ENCODE measurements at places on chromosomes 3 and 15. TPM values are rescaled to one million over a fixed set of nuclear protein-coding genes. Genes with fewer than 3 reads are reported as not detected.

Gene CTNNB1
- 145 TPM for total RNA-seq

Gene CPLX3
- total RNA-seq = 4.1 TPM

DNA sequence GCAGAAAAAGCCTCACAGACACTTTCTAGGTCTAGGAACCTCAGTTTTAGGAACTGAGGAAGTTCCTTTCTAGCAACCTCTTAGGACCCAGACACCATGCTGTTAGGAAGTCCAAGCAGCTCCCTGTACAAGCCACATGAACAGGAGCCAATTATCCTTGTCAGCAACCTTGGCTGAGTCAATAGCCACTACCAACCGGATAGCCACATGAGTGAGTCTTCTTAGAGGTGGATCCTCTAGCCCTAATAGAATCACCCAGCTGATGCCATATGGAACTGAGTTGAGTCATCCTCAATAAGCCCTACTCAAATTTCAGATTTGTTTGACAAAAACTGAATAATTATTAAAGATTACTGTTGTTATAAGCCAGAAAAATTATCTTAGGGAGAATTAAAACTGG, 256.2 kb downstream of the NLGN1 start:
- DNase-seq = no peak

DNA sequence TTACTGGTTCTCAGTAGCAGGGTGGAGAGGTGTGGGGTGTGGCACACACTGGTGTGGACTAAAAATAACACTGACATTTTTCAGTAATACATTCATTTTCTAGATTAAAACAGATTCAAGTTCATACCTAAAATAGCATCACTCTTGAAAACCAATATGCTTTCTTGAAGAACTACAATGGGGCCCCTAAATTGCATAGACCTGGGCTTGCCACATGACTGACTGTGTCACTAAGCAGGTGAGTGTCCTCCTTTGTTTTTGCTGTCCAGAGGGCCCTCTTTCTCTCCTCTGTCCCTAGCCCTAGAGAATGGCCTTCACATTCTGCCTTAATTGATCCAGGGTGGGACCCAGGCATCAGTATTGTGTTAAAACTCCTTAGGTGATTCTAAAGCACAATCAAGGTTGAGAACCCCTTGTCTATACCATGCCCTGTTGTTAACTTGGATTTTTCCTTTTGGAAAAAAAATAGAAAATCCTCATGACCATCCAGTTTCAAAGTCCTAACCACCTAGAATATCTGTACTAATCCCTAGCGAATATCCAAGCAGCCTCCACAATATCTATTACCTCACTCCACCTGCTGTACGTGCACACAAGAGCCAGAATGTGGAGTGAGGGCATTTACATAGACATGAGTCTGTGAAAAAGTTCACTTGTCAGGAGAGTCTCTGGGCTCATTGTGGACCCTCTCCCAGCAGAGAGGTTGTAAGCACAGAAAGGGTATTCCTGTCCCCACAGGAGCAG, 18.7 kb upstream of the TMEM41A start:
- DNase-seq = no peak

DNA sequence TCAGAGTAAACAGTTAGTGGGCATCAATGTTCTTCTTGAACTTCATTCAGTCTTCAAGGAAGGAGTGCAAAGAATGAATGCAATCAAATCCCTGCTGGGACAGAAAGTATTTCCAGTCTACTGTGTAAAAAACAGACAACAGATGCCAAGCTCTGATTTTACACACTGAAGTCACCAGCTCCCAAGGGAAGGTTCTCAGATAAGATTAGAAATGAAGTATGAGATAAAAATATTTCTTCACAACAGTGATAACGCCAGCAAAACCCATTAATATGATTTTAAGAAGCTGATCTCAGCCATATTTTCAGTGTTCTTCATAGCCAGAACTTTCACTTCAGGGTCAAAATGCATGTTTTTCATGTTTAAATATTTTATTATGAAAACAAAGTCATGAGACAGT, 265.6 kb downstream of the CTNNB1 start:
- DNase-seq = no peak

- no peak for DNase-seq
These were observed 72.8 kb upstream of the CTNNB1 start for GRCh38 chr3:41126472-41126871.

GRCh38 chr3:161913786-161914389, 417.3 kb downstream of the OTOL1 start:
- no peak for DNase-seq

DNA sequence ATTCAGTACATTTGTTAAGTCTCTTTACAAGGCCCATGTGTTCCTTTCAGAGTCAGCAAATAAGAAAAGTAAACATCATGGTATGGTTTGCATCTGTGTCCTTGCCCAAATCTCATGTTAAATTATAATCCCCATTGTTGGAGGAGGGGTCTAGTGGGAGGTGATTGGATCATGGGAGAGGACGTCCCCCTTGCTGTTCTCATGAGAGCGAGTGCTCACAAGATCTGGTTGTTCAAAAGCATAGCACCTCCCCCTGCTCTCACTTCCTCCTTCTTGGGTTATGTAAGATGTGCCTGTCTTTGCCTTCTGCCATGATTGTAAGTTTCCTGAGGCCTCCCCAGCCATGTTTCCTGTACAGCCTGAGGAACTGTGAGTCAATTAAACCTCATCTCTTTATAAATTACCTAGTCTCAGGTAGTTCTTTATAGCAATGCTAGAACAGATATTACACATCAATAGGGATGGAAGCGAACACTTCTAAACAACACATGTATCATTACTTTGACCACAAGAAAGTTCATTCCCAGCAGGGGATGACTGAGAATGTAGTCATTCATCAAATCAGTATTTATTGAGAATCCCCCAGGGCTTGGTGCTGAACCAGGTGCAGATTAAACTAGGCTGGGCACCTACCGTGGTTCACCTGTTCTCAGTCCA, 4.1 kb downstream of the EFCAB12 start:
- DNase-seq = no peak
